ENCODE measurements at places on chromosomes 5 and 9.
A peak's percentile ranks its signal among the peaks of the same experiment; 100 is the strongest.

DNA sequence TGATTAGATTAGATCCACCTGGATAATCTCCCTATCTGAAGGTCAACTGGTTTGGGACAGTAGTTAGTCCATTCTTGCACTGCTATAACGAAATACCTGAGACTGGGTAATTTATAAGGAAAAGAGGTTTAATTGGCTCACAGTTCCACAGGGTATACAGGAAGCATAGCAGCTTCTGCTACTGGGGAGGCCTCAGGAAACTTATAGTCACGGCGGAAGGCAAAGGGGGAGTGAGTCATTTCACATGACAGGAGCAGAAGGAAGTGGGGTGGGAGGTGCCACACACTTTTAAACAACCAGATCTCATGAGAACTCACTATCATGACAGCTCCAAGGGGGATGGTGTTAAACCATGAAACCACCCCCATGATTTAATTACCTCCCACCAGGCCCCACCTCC lies 9.9 kb downstream of the C9orf40 start:
- no peak for DNase-seq

DNA sequence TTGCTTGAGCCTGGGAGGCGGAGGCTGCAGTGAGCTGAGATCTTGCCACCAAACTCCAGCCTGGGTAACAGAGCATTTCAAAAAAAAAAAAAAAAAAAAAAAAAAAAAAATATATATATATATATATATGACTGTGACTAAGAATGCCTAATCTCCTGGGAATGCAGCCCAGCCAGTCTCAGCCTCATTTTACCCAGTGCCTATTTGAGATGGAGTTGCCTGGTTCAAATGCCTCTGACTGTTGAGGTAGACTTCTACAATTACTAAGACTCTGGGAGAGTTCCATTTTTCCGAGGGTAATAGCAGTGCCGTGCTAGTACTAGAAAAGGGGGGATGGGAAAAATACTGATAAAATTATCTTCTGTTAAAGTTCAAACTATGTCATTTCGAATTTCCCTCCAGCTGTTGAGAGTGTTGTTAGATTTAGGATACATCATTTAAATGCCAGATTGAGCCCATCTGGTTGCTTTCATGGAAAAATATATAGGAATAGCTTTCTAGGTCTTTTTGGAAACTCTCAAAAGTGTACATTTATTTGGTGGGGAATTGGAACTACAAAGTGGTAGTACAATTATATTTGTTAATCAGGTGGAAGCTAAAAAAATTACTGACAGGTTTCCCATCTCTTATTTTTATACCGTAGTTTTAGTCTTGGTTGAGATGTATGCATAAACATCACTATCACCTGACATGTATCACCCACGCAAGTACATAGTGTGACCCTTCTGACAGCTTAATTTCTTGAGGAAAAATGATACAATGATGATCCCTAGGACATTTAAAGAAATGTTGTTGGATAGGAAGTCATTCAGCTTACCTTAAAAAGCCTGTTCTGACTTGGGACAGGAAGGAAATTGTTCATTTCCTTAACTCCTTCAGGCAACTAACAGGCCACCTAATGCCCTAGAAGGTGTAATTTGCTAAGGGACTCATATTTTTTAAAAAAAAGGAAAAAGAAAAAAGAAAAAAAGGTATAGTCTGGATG lies 214.9 kb downstream of the ADAMTSL1 start:
- no peak for DNase-seq

DNA sequence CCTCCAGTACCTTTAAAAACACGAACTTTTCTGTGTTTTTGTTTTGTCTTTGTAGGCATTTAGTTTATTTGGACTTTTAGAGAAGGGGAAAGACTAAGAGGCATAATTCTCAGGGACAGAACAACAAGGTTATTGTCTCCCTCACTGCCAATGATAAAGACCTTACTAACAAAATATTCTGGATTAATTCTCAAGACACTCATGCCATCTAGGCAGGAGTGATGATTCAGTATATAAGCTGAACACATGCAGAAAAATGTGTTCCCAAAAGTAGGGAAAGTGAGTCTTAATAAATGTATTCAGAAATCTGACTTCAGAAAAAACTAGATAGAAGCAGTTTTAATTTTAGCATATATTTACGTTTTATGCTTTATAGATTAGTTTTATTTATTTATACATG lies 17.4 kb upstream of the ASPN start:
- no peak for DNase-seq

GRCh38 chr5:59790376-59790775 lies 103.2 kb downstream of the PDE4D start:
- DNase-seq = peak; percentile 17

GRCh38 chr5:151738125-151738848 lies 20.1 kb downstream of the ATOX1 start:
- DNase-seq = no peak

- DNase-seq = no peak
These were observed 265.6 kb downstream of the NSG2 start for GRCh38 chr5:174311121-174311520.

DNA sequence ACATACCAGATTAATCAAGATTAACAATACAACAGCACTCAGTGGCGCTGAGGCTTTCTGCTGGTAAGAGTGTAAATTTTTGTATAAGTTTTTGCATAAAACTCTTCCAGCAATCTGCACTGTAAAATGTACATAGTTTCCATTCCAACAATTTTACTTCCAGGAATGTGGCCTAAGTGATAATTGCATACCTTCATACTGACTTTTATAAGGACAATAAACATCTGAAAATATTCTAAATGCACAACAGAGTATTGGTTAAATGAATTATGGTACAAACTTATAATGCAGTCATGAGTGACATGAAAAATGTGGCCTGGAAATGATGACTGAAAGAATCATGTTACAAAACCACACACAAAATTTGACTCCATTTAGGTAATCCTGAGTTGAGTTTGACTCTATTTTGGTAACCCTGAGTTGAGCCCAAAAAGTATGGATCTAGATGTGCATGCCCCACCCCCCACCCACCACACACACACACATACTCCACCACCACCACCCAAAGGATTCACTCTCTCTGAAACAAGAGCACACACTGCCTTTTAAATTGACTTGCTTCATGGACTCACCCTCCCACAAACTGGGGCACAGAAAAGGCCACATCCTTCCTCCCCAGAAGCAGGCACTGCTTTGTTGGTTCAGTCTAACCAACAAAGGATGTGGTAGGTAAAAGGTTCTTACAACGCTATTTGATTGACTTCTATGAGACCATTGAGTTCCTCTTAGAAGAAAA lies 137.6 kb downstream of the SUSD1 start:
- DNase-seq = peak; percentile 81

DNA sequence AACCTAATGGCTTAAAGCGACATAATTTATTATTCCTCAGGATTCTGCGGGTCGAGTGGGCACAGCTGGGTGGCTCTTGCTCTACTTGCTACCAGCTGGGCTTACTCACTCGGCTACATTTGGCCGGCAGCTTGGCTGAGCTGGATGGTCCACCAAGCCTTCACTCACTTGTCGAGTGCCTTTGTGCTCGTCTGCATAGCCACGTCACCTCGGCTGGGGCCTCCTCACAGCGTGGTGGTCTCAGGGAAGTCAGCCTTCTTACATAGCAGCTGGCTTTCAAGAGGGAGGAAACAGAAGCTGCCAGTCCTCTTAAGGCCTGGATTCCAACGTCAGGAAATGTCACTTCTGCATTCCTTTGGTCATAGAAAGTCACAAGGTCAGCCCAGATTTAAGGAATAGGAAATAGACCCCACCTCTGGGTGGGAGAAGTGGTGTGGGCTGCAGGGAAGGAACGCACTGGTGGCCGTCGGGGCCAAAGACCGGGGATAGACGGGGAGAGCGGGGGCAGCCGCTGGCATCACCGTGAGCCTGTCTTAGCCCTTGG lies 75.1 kb upstream of the RUFY1 start:
- no peak for DNase-seq

DNA sequence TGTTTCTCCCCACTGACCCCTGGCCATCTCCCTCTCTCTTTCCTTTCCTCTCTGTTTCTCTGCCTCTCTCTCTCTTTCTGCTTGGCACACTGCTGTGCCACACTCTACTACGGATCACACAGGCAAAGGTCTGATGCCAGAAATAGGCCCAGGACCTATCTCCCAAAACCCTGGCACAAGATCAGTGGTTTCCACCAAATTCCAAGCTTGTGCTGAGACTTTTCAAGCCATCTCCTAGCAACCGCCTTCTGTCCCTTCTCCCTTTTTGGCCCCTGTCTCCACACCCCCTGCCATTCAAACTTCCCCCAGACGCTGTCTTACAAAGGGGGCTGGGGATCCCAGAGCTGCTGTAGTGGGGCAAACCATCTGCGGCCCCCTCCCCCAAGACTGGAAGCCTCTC lies 38.5 kb upstream of the RARS1 start:
- no peak for DNase-seq

- DNase-seq = no peak
These were observed 26.4 kb downstream of the ATP6V0E1 start for GRCh38 chr5:173010021-173010420.

Data from CD4-positive, alpha-beta T cell treated with Interleukin-17A for 1 hour (primary cell).